Fibroblast of villous mesenchyme (primary cell): ENCODE measurements at places on chromosomes 6 and 20. TPM values are rescaled to one million over a fixed set of nuclear protein-coding genes. Genes with fewer than 3 reads are reported as not detected.

DNA sequence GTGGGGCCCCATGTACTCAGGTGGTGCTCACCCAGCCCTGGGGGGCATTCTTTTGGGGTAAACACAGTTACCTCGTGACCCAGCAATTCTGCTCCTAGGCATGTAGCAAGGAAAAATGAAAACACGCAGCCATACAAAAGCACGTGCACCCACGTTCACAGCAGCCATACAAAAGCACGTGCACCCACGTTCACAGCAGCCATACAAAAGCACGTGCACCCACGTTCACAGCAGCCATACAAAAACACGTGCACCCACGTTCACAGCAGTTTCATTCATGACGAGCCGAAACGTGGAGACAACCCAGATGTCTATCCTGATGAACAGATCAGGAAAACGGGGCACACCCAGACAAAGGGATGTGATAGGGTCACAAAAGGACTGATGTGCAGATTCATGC lies 57.1 kb downstream of the YTHDF1 start:
- no peak for DNase-seq

- no peak for DNase-seq
Observed at GRCh38 chr20:846894-847278, 13.4 kb downstream of the FAM110A start.

The GJA10 gene
- total RNA-seq, result not detected in 2 replicates

The LY6G5C gene
- 0.43 and 0.64 TPM in 2 replicates for total RNA-seq

DNA sequence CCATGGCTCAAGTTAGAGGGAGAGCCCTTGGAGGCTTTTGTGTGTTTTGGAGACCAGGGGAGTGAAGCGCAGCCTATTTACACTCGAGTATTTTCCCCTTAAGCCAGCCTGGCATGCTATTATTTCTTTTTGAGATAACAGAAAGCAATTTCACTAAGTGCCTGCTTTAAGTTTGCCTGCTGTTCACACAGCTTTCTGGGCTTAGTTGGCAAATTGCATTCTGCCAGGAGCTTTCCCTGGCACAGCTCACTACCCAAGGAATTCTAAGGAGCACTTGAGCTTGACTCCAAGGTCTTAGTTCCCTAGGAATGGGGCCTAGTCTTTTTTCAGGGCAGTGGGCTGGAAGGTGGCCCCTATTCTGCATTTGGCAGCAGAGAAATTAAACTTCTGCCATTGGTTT lies 19.0 kb upstream of the ASXL1 start:
- DNase-seq, result no peak

The FLRT3 gene
- 2.2 and 2.6 TPM in 2 replicates for total RNA-seq

The BMP5 gene
- under 0.01 TPM in 1 of 2 replicates, not detected in the other for total RNA-seq

GRCh38 chr6:21003780-21004541 lies 469.7 kb downstream of the CDKAL1 start:
- DNase-seq, result peak; percentile 72

- DNase-seq, result no peak
Observed at GRCh38 chr6:151148111-151148510, 91.7 kb upstream of the AKAP12 start.

DNA sequence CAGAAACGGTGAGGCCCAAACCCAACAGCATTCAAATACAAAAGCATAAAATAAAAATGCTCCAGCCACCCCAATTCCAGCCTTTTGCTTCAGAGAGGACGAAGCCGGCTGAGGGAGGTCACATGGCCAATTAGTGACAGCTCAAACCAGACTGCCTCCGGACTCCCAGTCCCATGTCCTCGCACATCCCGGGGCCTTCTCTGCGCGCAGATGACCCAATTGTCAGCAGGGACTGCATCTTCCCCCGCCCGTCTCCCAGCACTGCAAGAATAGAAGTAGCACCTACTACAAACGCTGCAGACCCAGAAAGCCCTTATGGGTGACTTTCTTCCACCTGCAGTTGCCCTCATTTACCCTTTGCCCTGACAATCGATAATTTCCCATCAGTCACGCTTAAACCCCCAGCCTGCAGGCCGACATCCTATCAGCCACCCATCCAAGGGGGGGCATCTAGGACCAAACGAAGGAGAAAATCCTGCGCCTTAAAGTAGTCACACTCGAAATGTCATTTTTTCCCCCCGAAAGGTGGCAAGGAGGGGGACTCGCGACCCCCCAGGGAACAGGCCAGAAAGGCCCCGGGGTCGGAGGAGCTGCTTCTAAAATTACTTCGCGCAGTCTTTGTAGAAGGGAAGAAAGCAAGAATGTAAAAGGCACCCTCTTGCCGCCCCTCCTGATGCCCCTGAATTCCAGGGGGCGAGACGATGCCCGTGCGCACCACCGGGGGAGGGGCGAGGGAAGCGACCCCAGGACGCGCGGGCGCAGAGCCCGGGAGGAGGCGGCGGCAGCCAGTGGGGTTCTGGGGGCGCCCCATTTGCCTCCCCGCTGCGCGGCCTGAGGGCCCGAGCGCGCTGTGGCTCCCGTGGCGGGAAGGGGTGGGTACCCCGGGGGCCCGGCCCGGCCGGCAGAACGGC lies 792 bp downstream of the SLC23A2 start:
- peak; percentile 52 for DNase-seq

GRCh38 chr20:61450549-61450948 lies 198.5 kb downstream of the CDH4 start:
- no peak for DNase-seq

- no peak for DNase-seq
Observed at GRCh38 chr20:57225830-57226229, 40.6 kb downstream of the BMP7 start.

DNA sequence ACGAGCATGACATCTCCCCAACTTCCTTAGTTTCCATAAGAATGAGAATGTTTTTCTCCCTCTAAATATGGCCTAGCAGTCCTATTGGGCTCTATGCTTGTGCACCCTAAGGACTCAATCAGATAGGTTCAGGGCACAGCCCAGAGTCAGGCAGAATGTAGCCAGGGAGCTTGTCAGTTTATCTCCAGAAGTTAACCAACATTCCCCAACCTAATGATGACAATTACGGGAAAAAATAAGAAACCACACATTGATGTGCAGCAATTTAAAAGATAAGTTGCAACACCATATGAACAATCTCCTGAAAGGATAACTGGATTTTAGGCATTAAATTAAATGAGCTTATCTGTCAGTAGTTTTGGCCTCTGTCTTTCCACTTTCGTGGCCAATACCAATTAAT lies 71.1 kb downstream of the HDDC2 start:
- DNase-seq, result no peak

DNA sequence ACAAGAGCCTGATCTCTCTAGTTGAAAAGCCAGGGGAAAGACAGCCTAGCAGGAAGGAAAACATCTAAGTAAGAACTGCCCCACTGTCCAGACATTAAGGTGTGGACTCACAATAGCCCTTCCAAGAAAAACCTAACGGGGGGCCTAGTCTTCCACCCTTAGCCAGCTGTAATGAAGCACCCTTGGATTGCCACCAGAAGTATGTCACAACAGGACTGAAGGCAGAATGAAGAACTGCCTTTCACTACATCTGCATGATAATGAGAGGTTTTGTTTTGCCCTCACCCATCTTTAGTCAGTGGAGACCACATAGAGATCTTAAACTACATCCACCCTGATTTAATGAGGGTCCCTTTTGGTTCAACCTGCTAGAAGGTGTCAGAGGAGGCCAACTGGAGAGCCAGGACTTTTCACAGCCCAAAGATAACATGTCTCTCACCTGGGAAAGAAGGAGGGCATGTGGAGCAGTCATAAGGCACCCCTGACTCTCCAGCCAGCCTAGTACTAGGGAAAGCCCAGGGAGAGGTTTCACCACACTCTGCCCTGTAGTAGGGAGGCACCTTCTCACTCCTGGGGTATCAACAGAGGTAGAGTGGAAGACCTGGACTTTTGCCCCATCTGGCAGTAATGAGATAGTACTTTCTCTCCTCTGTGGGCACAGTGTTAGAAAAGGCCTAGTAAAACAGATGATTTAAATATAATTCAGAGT lies 1017.4 kb upstream of the MANEA start:
- DNase-seq, result no peak

GRCh38 chr20:45927071-45927878 lies 7.2 kb upstream of the PCIF1 start:
- no peak for DNase-seq

The PRDM13 gene
- total RNA-seq, result not detected in 2 replicates

The C6orf141 gene
- 0.43 and 1.6 TPM in 2 replicates for total RNA-seq

The RSPH3 gene
- total RNA-seq, result 5.2 and 6.0 TPM in 2 replicates

The TMC2 gene
- total RNA-seq, result not detected in 2 replicates

The KIAA1755 gene
- 0.64 and 1.3 TPM in 2 replicates for total RNA-seq

GRCh38 chr20:53708129-53708968 lies 114.7 kb upstream of the ZNF217 start:
- DNase-seq, result peak; percentile 96

The SLC22A7 gene
- not detected in 2 replicates for total RNA-seq

The RIMS1 gene
- total RNA-seq, result 1.3 and 1.6 TPM in 2 replicates

- DNase-seq, result peak; percentile 39
Observed at GRCh38 chr20:59042151-59042795, at the start of gene PRELID3B. PRELID3B (minus strand) TSS chr20:59042786; CDS start chr20:59042730, 56 bp downstream.

The FERMT1 gene
- 4.3 and 4.5 TPM in 2 replicates for total RNA-seq

- no peak for DNase-seq
Observed at GRCh38 chr20:52746190-52746589, 226.0 kb upstream of the TSHZ2 start.
